ENCODE measurements at places on chromosomes 16 and 17.

- no peaks in the 10 kb centered on the region for H3K36me3 ChIP-seq
- no peak overlapping the region for H3K27ac ChIP-seq
- no peak overlapping the region for H3K4me3 ChIP-seq
- peaks cover 8% of the 10 kb centered on the region for H3K4me1 ChIP-seq
- H3K27me3 ChIP-seq, result no peaks in the 10 kb centered on the region
- DNase-seq, result no peak
Observed at GRCh38 chr17:79743614-79744013, 12.9 kb downstream of the ENPP7 start.

DNA sequence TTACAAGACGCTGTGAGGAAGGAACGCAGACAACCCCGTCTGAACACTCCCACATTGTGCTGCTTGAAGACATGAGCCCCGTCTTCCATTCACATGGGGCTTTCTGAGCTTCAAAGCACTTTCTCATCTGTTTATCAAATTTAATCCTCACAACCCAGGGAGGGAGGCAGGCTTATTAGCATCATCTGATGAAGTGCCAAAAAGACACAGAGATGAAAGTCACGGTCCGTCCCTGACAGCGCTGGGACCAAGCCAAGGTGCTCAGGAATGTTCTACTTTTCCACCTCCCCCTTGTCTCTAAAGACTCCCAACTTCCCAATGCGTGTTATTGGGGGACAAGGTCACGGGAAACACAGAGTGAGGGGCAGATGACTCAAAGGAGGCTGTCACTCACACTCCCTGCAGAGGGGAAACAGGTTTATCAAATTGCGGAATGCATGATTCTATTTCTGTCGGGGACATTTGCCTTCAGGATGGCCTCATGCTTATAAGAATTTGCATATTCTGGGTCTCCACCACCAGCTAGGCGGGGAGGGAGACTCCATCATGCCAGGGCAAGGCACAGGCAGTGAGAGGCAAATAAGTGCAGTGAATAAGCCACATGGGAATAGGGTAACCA is 10.7 kb downstream of the XYLT1 start:
- no peaks in the 10 kb centered on the region for H3K4me1 ChIP-seq
- no peaks in the 10 kb centered on the region for H3K36me3 ChIP-seq
- peaks cover 14% of the 10 kb centered on the region for H3K27me3 ChIP-seq
- no peak overlapping the region for H3K27ac ChIP-seq
- no peak overlapping the region for H3K4me3 ChIP-seq
- DNase-seq, result no peak

DNA sequence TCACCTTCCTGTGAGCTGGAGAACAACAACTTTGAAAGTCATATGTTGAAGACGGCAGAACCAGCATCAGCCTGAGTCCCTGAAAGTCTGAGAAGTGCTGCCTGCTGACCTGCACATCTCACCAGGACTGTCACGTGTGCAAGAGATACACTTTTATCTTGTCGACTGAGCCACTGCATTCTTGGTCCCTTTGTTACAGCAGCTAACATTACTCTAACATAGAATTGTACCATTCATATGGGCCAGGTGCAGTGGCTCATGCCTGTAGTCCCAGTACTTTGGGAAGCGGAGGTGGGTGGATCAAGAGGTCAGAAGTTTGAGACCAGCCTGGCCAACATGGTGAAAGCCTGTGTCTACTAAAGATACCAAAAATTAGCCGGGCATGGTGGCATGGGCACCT is 40.1 kb downstream of the MARCHF10 start:
- H3K27ac ChIP-seq, result no peak overlapping the region
- no peaks in the 10 kb centered on the region for H3K4me1 ChIP-seq
- H3K36me3 ChIP-seq, result no peaks in the 10 kb centered on the region
- H3K4me3 ChIP-seq, result no peak overlapping the region

DNA sequence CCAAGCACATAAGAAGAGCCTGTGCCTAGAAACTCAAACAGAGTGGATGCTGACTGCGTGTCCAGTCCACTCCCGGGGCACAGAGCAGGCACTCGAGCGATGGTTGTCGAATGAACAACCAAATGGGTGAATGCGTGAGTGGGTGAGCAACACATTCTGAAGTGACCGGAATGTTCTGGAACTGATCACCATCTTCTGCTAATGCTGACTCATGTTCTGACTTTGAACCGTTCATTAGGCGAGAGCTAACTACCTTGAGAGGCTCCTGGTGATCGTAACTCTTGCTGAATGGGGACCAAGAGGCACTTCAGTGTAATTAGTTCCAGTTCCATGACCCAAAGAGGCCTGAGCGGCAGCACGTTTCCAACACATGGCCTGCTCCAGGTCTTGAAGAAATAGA is 37.9 kb downstream of the IRF8 start:
- H3K27me3 ChIP-seq, result peaks cover 2% of the 10 kb centered on the region
- H3K4me1 ChIP-seq, result no peaks in the 10 kb centered on the region
- no peaks in the 10 kb centered on the region for H3K36me3 ChIP-seq
- H3K27ac ChIP-seq, result no peak overlapping the region

DNA sequence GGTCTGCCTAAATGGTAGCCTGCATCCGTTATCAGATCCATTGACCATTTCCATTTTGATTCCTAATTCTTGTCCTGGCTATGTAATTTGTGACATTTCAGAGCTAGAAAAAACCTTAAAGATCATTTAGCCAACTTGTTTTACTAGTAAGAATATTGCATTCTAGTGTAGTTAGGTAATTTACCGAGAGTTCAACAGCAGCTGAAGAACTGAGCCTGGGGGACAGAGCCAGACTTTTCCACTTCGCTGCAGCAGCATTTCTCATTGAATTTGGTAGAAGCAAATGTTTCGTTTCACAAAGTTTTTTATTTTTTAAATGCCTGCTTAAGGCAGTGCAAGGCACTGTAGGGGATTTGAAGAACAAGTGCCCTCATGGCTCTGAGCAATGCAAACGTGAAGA is 59.2 kb upstream of the MARCHF10 start:
- H3K27me3 ChIP-seq, result no peaks in the 10 kb centered on the region
- H3K27ac ChIP-seq, result no peak overlapping the region
- no peak overlapping the region for H3K4me3 ChIP-seq
- H3K4me1 ChIP-seq, result no peaks in the 10 kb centered on the region

- H3K36me3 ChIP-seq, result peaks cover 4% of the 10 kb centered on the region
- no peaks in the 10 kb centered on the region for H3K27me3 ChIP-seq
- no peak for DNase-seq
Observed at GRCh38 chr17:47818002-47818695, 3.4 kb downstream of the OSBPL7 start.

- H3K4me1 ChIP-seq, result 0 out of 2 replicates have a peak, but pooled peaks cover 3% of the 10 kb centered on the region
- peak; percentile 33 for DNase-seq
- H3K4me3 ChIP-seq, result no peak overlapping the region
- H3K27ac ChIP-seq, result no peak overlapping the region
Observed at GRCh38 chr17:74601944-74602572, 10.0 kb upstream of the CD300LD start.

- no peak for DNase-seq
- H3K4me1 ChIP-seq, result peaks cover 50% of the 10 kb centered on the region
- H3K27me3 ChIP-seq, result no peaks in the 10 kb centered on the region
- H3K36me3 ChIP-seq, result peaks cover 16% of the 10 kb centered on the region
- peak overlapping the region; percentile 93 for H3K4me3 ChIP-seq
- peak overlapping the region; percentile 99 for H3K27ac ChIP-seq
Observed at GRCh38 chr17:76556765-76557367, 17.0 kb downstream of the PRCD start.

- DNase-seq, result no peak
- peak overlapping the region; percentile 34 for H3K27ac ChIP-seq
- H3K4me1 ChIP-seq, result peaks cover 26% of the 10 kb centered on the region
- no peak overlapping the region for H3K4me3 ChIP-seq
Observed at GRCh38 chr17:61289408-61290385, 109.9 kb upstream of the TBX2 start.

- peaks cover 6% of the 10 kb centered on the region for H3K4me1 ChIP-seq
- no peaks in the 10 kb centered on the region for H3K27me3 ChIP-seq
- H3K27ac ChIP-seq, result no peak overlapping the region
- no peaks in the 10 kb centered on the region for H3K36me3 ChIP-seq
Observed at GRCh38 chr16:57995721-57996405, 4.6 kb downstream of the ZNF319 start.

GRCh38 chr17:33651686-33652085 is 358.6 kb upstream of the ASIC2 start:
- no peaks in the 10 kb centered on the region for H3K4me1 ChIP-seq
- peaks cover 12% of the 10 kb centered on the region for H3K27me3 ChIP-seq
- no peak overlapping the region for H3K27ac ChIP-seq
- H3K36me3 ChIP-seq, result no peaks in the 10 kb centered on the region

DNA sequence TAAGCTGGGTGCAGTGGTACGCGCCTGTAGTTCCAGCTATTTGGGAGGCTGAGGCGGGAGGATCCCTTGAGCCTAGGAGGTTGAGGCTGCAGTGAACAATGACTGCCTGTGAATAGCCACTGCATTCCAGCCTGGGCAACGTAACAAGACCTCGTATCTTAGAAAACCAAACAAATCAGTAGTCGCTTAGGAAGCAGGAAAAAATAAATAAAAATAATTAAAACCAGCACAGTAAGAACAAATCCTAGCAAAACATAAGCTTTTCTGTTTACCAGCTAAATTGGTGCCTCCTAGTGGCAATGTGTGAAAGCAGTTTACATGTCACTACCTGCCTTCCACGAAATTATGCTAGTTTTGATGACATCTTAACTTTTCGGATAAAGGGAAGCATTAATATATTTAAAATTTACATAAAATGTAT is 1.3 kb downstream of the ARMC5 start:
- H3K27me3 ChIP-seq, result no peaks in the 10 kb centered on the region
- no peak for DNase-seq
- H3K36me3 ChIP-seq, result no peaks in the 10 kb centered on the region
- peak overlapping the region; percentile 81 for H3K4me3 ChIP-seq
- peak overlapping the region; percentile 90 for H3K27ac ChIP-seq
- peaks cover 25% of the 10 kb centered on the region for H3K4me1 ChIP-seq

- peaks cover 8% of the 10 kb centered on the region for H3K36me3 ChIP-seq
- peaks cover 81% of the 10 kb centered on the region for H3K4me1 ChIP-seq
Observed at GRCh38 chr17:41522301-41523224, 3.9 kb upstream of the KRT15 start.

Measured in Panc1 (cell line).